ENCODE measurements at places on chromosomes 2 and 18.

DNA sequence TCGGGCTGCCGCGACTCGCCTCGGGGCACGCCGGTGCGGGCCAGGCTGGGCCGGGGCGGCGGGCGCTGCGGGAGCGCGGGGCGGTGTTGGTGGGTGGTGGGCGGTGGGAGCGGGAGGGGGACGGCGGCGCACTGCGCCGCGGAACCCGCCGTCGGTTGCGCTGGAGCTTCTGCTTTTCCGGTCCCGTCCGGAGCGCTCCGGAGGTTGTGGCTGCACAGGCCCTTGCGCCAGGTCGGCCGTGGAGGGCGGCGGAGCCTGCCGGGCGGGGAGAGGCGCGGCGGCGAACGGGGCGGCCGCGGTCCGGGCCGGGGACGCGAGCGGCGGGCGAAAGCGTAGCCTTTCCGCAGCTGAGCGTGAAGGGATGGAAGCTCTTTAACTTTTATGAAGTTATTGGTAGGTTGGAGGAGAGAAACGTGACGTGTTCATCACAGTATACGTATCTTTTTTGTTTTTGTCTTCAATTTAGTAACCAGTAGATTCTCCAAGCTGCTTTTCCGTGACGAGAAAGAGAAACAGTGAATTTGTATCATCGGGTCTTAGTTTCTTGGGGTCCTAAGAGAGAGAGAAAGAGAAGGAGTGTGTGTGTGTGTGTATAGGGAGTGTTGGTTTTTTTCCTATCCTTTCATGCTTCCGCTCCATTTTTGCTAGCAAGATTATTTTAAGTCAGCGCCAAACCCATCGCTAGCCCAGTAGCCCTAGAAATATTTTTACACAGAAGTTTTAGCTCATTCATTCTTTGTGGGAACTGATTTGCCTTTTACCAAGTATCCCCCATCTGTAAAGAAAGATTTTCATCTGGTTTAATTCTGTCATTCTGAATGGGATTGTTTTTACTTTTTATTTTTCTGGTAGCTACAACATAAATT is 535 bp downstream of the ATG4B start:
- no peak for DNase-seq

DNA sequence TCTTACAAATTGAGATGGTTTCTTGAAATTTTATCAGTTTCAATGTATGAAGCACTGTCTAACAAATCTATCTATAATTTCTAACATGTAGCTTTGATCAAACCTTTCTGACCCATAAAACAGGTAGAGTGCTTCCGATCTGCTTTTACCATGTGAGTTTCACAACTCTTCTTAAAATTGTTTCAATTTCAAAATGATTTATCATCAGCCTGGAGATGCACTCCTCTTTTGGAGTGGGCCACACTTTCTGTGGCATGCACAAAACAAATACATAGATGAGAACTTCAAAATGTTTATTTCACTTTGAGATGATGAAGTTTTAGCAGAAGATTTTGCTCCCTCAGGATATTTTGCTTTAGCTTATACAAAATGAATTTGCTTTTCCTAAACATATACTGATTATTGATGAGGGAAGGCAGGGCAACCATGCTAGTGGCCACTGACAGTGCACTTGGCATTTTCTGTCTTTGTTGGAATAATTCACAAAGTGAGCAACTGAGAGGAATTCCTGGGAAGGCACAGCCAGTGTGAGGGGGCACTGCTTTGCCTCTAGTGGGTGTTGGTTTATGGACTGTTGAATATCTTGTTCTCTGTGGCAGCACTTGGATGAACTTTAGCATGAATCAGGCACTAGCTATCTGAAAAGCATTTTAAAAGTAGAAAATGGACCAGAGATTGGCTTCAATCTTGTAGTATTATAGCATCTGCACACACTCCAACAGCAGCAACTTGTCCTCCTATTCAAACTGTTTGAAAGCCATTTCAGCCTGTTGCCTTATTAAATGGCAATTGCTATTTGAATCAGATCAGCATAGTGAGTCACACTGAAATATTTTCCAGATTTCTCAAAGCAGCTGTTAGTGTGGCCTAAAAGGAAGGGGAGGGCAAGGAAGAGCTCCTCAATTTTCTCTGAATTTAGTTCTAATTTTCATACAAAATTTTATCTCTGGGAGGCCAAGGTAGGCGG is 193.2 kb downstream of the CCDC85A start:
- DNase-seq: no peak

DNA sequence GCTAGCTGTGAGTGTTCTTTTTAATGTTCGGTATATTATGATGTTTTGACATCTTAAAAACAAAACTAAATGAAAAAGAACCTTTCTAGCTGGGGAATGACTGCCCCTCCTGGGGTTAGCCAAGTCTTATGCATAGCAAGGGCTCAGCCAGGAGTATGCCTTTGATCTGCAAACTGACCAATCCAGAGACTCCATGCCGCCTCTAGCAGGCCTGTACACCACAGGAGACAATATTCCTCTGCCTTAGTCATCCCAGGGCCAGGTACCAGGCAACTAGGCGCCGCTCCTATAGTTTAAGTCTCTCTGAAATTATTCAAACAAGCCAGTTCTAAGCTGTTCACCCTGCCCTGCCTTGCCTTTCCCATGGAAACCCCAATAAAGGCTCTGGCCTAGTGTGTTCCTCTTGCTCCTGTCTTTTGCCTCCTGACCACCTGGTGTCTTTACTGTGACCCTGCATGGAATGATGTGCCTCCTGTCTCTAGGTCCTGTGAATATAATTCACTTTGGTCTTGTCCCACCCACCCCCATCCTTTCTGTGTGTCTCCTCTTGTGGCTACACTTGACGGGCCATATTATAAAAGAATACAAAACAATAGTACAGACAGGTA is 52.0 kb upstream of the CHN1 start:
- no peak for DNase-seq

GRCh38 chr2:205390866-205391265 is 291.4 kb upstream of the NRP2 start:
- DNase-seq: no peak

GRCh38 chr18:51133580-51134160 is 63.8 kb downstream of the MEX3C start:
- no peak for DNase-seq

DNA sequence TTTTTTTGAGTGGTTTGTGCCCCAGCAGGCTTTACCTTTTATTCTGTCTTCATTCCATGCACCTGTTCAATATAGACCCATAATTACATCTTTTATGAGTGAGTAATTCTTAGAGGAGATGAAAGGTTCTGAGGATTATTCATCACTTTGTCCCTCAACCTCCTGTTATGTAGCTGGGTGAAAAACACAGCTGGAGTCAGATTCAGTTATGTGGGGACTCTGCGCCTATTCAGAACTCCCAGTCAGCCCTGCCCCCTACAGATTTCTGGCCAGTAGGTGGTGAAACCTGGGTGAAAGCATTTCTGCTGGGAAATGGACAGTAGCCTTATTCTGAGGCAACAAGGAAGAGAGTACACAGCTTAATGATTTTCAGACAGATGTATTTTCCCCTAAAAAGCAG is 107.8 kb downstream of the MGAT5 start:
- DNase-seq: no peak

DNA sequence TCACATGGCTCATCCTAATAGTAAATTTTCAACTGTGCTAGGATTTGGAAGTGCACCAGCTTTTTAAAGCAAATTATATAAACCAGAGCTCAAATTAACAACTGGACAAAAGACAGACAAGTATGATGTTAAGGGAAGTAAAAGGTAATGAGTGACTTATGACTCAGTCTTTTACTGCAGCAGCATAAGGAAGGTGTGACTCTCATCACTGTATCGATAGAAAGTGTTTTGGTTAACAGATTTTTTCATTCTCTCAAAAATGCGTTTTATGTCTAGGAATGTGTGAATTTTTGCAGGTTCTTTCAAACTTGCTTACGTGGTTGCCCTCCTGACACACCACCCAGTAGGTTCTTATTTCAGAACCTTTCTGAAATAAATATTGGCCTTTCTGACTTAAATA is 244.2 kb upstream of the BOD1L2 start:
- DNase-seq: no peak

DNA sequence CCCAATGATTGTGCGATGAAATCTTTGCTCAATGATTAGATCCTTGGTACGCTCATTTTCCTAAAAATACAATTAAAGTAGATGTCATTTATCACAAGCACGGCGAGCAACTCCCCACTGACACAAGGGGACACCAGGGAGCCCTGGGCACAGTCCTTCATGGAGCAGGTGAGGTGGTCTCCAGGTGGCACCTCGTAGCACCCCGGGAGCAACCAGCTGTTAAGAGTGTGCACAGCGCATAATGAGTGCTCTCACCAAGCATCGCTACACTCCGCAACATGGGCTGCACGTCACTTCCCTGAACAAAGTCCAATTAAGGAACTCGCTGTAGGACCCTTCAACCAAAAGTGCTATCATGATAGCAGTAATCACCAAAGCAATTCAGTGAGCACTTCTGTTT is 59.8 kb downstream of the ANO7 start:
- no peak for DNase-seq

DNA sequence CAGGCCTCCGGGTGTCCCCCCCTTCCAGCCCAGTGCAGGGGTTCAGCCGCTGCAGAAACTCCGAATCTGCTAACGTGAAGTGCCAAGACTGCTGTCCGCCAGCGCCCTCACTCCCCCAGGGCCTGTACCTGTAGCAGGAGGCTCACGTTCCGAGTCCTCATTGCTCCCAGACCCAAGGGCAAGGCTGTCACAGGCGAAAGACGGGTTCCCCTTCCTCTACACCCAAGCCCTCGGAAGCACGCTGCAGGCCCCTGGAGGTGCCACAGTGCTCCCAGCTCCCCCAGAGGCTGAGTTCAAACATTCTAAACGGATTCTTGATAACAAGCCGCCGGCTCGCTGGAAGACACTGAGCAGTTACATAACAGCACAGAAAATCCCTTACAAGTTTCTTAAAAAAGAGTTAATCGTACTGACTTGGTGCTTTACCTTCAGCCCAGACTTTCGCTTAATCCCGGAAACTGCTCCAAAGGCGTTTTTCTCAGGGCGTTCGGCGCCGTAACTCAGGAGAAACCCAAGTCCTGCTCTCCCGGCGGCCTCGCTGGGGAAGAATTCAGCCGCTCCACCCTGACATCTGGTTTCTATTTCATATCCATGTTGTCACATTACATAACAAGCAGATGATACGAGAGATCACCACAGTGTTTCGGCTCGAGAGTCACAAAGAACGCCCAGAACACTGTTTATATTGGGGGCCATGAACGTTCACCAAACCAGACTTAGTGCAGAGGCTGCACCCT is 92.0 kb downstream of the HDAC4 start:
- no peak for DNase-seq

DNA sequence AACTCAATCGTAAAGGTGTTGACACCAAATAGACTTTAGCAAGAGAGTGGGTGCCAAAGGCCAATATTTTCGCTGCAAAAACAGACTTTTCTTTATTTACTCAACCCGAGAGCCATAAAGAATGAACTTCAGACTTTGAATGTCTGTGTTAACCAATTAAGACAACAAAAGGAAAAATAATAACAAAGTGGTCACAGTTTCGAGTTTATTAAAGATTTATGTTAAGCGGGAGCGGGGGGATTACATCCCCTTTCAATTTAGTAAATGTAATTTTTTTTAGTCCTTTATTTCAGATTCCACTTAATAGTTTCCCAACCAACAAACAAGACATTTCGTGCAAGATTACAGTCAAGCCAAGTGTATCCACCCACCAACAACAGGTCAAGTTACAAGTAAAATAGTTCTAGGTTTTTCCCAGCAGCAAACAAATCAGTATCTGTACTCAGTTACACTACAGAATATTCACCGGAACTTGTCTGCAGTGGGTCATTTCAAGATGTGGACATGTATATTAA is 9.0 kb downstream of the CDH2 start:
- DNase-seq: no peak

- no peak for DNase-seq
Measured at GRCh38 chr2:37665043-37665442, 6.4 kb downstream of the CDC42EP3 start.

- DNase-seq: no peak
Measured at GRCh38 chr2:151886241-151886640, 58.0 kb upstream of the ARL5A start.

GRCh38 chr2:20156836-20157192 is 68.1 kb downstream of the SDC1 start:
- DNase-seq: no peak

DNA sequence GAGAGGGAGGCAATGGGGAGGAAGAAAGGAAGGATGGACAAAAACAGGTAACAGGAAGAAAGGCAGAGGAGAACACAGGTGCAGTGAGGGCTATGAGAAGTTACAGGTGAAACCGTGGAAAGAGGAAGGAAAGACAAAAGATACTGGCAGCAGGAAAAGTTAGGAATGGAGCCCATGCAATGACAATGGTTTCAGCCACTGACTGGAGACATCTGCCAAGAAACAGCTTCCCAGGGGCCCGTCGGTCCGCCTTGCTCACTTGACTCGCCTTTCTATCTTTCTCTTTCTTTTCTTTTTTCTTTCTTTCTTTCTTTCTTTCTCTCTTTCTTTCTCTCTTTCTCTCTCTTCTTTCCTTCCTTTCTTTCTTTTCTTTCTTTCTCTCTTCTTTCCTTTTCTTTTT is 37.5 kb downstream of the ST8SIA5 start:
- DNase-seq: no peak

DNA sequence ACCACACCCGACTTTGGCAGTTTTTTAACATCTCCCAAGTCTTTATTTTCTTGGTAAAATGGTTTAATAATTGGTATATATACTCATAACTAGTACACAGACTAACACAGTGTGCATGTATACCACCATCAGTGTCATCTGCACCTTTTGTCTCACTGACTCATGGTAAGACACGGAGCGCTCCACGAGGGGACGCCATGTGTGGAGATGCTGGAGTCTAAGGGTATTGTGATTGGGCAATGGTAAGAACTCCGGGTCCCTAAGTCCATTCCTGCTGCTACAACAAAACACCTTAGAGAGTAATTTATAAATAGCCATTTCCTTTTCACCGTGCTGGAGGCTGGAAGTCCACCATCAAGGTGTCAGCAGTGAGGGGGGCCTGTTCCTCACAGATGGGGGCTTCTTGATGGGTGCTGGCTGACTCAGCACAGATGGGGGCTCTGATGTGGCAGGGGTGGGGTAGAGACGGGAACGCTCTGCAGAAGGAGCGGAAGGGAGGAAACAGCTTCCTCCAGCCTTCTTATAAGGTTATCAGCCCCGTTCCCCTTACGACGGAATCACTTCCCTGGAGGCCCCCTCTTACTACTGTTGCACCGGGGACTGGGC is 42.0 kb upstream of the EDAR start:
- DNase-seq: no peak

DNA sequence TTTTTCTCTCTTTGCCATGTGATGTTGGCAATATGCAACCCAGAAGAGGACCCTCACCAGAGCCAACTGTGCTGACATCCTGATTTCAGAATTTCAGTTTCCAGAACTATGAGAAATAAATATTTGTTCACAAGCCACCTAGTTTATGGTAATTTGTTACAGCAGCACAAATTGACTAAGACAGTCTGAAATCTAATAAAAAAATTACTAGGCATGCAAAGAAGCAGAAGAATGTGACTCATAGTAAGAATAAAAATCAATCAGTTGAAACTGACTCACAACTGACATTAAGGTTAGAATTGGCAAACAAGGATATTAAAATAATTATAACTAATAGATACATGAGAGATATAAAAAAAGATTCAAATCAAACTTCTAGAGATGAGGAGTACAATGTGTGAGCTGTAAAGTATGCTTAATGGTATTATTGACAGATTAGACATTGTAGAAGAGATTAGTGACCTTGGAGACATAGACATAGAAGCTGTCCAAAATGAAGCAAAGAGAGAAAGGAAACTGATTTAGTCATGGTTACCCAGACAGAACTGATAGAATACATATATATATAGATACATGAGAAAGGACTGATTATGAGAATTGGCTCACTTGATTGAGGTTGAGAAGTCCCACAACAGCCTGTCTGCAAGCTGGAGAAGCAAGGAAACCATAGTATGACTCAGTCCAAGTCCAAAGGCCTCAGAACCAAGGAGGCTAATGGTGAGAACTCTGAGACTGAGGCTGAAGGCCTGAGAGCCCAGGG is 27.8 kb upstream of the TTC39C start:
- no peak for DNase-seq
